ENCODE measurements at places on chromosomes 11 and 22.
A peak's percentile ranks its signal among the peaks of the same experiment; 100 is the strongest.

GRCh38 chr11:12177739-12178338 lies 67.4 kb downstream of the MICAL2 start:
- no peak for DNase-seq

GRCh38 chr22:39138357-39138997 lies 14.0 kb downstream of the CBX7 start:
- DNase-seq = no peak

DNA sequence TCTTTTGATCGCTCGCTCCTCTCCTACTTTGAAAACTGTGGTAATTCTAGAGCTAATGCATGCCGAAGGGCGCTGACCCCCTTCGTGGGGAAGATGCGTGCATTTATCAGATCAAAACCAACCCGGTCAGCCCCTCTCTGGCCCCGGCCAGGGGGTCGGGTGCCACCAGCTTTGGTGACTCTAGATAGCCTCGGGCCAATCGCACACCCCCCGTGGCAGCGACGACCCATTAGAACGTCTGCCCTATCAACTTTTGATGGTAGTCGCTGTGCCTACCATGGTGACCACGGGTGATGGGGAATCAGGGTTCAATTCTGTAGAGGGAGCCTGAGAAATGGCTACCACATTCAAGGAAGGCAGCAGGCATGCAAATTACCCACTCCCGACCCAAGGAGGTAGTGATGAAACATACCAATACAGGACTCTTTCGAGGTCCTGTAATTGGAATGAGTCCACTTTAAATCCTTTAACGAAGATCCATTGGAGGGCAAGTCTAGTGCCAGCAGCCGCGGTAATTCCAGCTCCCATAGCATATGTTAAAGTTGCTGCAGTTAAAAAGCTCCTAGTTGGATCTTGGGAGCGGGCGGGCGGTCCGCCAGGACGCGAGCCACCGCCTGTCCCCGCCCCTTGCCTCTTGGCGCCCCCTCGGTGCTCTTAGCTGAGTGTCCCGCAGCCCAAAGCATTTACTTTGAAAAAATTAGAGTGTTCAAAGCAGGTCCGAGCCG lies 3898.2 kb upstream of the OR11H1 start:
- DNase-seq = no peak

- no peak for DNase-seq
Observed at GRCh38 chr11:4102711-4103110, 8.1 kb downstream of the RRM1 start.

GRCh38 chr11:17008099-17008498 lies 6.1 kb downstream of the PLEKHA7 start:
- no peak for DNase-seq

DNA sequence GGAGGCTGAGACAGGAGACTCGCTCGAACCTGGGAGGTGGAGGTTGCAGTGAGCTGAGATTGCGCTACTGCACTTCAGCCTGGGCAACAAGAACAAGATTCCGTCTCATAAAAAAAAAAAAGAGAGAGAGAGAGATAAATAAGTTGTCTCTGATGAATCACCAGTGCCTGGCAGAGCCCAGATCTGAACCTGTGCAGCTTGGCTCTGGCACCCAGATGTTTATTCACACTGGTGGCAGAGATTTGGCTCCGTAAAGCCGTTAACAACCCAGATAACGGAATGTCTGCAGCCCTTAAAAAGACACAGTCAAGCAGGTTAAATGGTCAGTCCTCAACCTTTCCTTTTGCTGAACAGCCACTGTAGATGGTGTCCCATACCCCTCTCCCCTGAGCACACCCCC lies 33.5 kb upstream of the RTL6 start:
- DNase-seq = peak; percentile 12

- DNase-seq = no peak
Observed at GRCh38 chr11:125871391-125872137, 15.9 kb upstream of the HYLS1 start.

DNA sequence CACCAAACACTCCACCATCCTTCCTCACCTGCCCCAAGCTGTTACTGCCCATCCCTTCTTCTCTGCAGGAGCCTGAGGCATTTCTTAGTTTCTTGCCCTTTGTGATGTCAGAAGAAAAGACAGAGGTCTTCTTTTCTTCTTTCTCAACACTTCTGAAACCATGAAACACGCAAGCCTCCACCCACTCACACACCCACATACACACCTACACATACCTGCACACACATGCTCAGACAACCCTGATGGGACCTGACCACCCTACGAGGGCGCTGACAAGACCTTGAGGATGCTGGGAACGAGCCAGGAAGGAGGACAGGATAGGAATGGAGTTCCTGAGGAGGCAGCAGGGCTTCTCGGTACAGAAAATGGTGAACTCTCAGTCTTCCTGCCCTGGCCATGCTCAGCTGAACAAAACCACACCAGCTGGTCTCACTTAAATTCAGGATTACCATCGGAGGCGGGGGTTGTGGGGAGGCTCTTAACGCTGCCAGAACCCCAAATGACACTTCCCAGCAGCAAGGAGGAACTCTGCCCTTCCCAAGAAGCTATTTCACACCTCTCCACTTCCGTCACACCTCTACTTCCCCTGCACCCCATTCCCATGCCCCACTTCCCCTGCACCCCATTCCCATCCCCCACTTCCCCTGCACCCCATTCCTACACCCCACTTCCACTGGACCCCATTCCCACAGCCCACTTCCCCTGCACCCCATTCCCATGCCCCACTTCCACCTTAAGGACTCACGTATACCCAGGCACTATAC lies 41.0 kb downstream of the CSF2RB start:
- no peak for DNase-seq

GRCh38 chr11:69075421-69076128 lies 26.8 kb downstream of the TPCN2 start:
- DNase-seq = peak; percentile 98

DNA sequence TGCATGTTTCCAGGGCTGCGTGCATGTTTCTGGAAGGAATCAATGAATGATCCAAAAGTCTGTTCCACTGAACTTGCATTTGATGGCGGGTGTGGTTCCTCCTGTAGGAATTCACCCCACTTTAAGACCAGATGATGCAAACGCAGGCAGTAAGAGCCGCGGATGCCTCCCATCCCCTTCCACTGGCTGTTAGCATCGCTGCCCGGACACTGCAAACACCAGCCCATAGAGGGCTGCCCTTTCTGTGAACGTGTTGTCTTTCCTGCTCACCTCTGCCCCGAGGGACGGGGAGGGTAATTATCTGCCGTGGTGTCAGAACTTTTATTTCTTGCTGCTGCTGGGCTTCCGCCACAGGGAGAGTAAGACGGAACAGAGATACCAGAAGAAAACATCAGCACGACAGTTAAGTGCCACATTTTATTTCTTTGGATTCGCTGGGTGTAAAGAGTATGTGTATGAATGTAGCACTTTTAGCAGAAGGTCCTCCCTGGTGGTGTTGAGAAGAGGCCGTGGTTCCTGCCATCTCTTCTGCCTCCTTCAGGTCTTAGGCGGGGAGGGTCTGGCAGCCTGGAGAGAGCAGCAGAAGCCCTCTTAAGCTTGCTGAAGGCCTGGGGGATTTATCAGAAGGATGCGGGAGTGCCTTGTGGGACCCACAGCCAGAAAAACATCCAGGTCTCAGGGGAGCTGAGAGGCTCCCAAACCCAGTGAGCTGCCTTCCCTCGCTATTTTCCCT lies 53.2 kb upstream of the NECTIN1 start:
- DNase-seq = no peak

GRCh38 chr11:63999349-64000025 lies 13.2 kb downstream of the OTUB1 start:
- no peak for DNase-seq

- no peak for DNase-seq
Observed at GRCh38 chr22:20792966-20793728, 19.2 kb downstream of the SERPIND1 start.

DNA sequence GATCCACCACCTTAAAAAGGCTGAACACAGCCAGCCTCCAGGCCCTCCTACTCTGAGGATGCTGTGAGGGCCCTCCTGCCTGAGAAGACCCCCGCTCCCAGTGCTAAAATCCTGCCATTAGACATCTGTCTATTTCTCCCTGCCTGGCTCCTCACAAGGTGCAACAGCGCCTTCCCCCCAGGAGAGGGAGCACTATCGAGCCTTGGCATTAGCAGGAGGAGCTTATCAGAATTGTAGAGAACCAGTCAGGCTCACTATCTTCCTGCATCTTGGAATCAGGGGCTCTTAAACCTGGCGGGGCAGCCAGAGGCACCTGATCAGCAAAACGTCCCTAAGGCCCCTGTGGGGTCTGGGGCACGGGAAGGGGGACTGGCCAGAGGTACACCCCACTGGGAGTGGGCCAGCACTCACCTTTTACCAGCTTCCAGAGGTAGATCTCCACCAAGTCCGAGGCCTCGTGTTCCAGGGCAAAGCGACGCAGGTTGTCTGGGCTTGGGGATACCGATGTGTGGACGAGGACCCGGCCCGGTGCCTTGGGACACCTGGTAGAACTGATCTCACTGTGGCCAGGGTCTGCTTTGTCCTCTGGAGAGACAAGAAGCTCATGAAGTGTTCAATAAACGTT lies 28.7 kb downstream of the CHRDL2 start:
- peak; percentile 70 for DNase-seq

DNA sequence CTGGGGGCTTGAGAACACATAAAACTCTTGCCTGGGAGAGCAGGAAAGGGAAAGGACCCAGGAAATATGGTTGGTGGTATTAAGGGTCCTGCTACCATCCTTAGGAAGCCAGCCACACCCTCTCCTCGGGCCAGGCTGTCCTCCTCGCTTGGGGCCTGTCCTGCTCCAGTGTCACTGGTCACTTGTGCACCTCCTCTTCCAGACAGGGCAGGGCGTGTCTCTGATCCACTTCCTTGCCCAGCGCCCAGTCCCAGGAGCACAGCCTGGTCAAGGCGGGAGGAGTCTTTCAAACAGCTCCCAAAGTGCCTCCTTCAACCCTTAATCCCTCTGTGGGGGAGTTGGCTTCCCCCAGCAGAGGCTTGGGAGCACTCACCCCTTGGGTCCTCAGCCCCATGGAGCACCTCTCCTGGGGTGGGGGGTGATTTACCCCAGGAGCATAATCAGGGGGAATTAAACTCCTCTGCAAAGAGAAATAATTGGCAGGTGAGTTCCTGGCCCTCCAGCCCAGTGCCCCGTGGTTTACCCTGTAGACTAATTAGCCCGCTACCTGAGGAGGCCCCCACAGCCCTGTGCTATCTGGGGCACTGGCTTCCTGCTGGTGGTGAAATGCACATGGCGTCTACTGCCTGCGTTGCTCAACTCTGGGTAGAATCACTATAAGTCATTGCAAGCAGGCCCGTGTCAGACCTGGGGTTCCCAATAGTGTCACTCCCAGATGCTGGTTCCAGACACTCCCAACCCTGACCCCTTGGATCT lies 8.0 kb downstream of the TMPRSS6 start:
- no peak for DNase-seq

- DNase-seq = no peak
Observed at GRCh38 chr11:133660202-133660568, 127.9 kb upstream of the OPCML start.

DNA sequence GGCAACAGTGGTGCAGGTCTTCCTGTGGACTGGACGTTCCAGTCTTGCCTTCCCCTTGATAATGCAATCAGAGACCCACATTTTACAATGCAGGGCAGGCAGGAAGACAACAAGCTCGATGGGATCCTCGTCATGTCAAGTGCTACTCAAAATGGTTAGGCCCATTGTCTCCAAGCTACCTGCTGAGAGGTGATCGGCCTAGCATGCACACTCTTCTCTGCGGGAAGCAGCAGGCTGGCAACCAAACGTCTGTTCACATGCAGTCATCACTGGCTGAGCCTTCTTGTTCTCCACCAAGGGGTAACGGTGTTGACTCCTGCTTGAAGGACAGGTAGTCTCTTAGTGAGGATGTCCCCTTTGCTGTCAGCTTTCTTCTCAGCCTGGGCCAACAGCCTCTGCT lies 25.5 kb upstream of the CD82 start:
- no peak for DNase-seq

GRCh38 chr11:10400856-10401255 lies 54.2 kb upstream of the AMPD3 start:
- DNase-seq = peak; percentile 41

DNA sequence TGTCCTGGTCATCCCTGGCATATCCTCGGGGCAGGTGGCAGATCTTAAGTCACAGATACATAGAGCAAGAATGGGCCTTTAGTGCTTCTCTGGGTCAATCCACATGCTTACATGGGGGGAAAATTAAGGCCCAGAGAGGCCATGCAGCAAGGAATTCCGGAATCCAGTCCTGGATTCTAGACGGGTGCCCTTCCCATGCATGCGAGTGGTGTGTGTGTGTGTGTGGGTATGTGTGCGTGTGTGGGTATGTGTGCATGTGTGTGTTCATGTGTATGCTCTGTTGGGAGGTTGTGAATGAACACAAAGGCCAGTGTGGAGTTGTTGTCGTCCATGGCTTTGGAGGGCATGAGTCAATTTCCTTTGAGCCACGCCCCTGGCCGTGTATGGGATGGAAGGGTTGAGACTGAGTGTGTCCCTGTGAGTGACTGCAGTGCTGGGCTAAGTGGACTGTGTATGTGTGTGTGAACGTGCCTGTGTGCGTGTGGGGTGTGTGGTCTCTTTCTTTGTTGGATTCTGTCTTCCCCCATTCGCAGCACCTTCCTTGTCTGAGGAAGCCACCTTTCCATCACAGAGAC lies 33.4 kb upstream of the EIF3D start:
- DNase-seq = peak; percentile 51

DNA sequence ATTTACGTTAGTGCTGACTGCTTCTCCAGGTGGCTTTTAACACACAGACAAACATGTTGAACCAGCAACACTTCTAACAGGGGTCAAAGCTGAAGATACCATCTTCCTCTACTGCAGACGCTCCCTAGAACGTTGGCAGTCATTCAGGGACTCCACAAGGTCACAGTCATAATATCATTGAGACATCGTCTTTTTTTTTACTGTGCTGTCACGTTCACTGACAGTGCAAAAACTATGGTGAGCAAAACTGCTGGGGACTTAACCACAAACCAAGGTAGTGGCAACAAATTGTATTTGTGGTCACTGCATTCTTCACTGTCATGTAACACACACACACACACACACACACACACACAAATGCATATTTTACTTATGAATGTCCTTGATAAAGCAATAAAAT lies 244.9 kb downstream of the CASP12 start:
- DNase-seq = peak; percentile 14

DNA sequence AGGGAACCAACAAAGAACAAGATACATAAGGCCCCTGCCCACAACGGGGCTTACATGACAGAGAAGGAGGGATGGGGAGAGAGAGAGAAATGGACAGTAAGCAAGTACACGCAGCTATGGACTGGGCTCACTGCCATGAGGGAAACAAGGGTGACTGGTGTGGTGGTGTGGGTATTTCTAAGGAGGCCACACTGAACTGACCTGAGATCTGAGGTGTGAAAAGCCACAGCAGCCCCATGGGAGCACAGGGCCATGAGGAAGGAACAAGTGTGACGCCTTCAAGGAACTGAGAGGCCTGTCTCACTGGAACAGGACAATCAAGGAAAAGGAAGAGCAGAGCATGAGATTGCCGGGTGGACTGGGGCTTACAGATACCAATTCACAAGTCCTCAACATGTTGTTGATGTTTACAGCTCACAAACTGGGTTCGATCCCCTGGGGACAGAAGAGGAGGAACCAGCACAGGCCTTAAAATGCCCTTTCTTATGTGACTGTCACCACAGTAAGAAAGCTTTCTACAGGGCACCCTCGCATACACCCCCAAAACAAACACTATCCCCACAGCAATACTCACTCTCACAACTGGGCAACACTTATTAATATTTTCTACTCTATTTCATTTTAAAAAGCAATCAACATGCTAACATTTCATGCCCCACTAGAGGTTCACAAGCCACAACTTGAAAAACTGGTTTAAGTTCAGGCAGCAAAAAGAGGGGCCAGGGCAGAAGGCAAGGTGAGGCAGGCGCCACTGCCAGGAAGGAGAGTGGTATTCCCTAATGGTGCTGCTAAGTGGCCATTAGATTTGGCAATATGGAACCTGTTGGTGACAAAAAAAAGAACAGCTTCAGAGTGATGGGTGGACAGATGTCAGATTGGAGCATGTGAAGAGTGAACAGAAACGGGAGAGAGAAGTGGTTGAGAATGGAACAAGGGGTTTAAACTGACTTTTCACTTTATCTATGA lies 39.1 kb downstream of the TCIRG1 start:
- no peak for DNase-seq

All from A172 (cell line).